CD8-positive, alpha-beta memory T cell (primary cell): ENCODE measurements at places on chromosomes 4 and X.
A peak's percentile ranks its signal among the peaks of the same experiment; 100 is the strongest.

DNA sequence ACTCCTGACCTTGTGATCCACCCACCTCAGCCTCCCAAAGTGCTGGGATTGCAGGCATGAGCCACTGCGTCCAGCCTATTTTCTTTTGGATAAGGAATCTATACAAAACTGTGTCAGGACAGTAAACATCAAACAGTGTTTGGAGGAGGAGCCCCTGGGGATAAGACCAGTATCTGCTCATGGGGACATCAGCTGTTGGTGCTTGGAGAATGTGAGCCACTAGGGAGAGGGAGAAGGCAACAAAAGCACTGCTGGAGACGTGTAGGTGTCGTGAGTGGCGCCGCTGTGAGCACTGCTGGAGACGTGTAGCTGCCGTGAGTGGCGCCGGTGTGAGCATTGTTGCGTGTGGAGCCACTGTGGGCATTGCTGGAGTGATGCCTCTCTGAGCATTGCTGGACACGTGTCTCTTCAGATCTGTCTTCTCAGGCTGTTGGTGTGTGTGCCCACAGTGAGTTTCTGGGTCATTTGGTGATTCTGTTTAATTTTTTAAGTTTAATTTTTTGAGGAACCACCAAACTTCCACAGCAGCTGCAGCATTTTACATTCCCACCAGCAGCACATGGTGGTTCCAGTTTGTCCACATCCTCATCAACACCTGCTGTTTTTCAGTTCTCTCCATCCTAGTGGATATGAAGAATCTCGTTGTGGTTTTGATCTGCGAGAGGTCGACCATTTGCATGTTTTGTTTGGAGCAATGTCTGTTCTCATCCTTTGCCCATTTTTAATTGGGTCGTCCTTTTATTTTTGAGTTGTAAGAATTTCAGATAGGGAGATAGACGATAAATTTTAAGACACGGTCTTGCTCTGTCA is 19.0 kb downstream of the DGKQ start:
- no peak for DNase-seq

DNA sequence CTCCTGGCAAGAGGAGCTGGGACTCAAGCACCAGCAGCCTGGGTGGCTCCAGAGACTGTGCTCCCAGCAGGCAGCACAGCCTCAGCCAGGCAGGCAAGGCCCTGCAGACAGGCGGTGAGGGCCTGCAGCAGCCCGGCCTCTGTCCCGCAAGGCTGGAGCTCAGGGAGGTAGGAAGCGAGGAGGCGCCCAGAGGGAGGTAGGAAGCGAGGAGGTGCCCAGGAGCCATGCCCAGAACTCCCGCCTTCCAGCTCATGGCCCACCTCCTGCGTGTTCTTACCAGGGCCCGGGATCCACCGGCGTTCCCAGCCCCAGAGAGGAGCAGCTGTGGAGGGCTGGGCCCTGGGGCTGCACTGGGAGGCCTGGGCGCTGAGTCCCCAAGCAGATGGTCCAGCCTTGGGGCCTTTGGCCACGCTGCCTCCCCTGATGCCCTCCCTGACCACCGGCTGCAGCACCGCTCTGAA is 133.1 kb downstream of the HMX1 start:
- DNase-seq = no peak

DNA sequence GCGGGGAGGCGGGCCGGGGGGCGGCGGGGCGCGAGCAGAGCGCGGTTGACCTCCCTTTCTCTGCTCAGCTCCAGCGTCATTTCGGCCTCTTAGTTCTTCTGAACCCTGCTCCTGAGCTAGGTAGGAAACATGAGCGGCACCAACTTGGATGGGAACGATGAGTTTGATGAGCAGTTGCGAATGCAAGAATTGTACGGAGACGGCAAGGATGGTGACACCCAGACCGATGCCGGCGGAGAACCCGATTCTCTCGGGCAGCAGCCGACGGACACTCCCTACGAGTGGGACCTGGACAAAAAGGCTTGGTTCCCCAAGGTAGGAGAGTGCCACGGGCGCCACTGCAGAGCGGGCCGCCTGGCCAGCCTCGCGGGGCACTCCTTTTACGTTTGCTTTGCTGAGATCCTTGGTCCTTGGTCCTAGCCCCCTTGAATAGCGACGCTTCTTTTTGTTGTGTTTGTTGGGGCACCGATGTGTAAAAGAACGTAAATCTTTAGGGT is at the start of gene HTATSF1:
Gene HTATSF1, plus strand, starts transcription at position 37 of the 497 bp plus-strand sequence. Its CDS starts 93 bp downstream, at position 130.
- no peak for DNase-seq

DNA sequence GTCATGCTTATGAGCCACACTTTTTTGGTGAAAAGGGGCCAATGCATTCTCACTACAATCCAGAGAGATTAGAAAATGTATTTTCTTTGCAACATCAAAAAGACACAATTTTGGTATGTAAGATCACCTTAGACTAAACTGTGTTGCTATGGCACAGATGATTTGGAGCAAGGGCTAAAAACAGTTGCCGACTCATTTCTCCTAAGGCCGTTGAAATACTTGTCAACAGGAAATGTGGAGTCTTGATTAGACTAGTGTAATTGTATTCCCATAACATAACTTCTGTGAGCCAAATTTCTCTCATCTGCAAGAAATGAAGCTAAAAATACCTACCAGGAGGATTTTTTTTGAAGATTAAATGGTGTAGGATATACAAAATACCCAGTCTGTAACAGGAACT is 2547.7 kb downstream of the ARAP2 start:
- DNase-seq = no peak

DNA sequence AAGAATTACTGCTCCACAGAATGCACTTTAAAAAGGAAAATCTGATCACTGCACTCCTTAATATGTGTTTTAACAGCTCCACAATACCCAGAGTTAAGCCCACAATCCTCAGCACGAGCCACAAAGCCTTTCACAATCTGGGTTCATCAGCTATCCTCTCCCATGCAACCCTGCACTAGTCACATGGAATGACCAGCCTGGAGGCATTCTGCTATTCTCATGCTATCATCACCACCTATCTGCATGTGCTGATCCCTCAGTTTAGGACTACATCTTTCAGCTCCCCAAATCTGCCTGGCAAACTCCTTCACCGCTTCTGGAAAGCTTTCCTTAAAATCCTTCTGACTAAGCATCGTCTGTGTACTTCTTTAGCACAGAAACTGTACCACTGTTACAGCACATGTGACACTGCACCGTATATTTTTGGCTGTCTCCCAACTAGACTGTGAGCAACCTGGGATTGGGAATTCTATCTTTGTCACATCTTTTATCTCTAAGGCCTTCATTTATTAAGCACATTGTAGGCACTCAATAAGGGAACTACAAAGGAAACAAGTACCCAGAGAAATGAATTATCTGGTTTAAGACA is 18.3 kb upstream of the EIF1AX start:
- no peak for DNase-seq

GRCh38 chr4:104352211-104352610 is 142.5 kb downstream of the CXXC4 start:
- DNase-seq = no peak

DNA sequence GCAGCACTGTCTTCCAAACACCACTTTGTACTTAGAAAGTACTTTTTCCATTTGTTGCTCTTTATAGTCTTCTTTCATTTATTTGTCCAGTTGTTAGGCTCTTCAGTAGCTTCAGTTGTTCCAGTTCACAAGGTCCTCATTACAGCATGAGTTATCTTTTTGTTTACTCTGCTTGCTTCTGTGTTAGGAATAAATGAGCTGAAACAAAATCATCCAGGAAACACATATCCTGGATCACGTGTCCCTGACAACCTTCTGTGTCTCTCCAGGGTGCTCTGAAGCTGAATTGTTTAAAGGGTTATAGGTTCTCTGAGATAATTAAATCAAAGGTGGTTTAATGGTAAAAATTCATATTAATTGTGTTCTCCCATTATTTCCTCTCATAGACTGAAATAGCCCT is 19.9 kb upstream of the KLHL8 start:
- DNase-seq = no peak

DNA sequence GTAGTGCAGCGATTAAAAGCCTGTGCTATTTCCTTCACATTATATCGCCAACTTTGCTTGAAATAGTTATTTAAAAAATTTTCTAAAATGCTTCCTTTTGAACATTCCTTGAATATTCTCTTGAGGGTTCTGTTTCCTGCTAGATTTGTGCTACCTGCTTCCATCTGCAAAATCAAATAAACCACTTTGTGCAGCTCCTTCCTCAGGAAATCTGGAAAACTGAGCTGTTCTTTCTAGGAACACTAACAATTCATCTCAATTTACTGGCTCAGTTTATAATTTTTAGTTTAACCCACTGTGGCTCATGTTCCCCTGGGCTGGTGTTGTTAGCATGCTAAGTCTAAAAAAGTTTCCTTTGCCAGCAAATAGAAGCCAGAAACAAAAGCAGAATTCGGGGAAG is 88.1 kb upstream of the LCORL start:
- no peak for DNase-seq

- no peak for DNase-seq
Measured at GRCh38 chr4:183492791-183493222, 12.1 kb upstream of the ING2 start.

DNA sequence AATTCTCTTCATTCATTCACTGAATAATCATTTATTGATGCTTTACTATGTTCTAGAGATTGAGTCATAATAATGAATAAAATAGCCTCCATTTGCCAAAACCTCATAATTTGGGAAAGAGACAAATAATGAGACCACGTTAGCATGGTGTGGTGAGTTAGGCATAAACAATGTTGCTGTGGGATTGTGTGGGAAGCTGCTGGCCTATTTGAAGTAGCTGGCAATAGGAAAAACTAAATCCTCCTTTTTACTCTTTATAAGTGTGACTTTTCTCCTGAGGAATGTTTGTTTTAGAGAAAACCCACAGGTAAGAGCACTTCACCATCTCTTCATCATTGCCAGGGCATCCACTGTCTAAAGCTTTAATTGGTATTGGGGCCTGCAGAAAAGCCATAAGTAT is 95.3 kb downstream of the AREG start:
- DNase-seq = no peak

- DNase-seq = no peak
Measured at GRCh38 chrX:446245-446644, 59.5 kb upstream of the PPP2R3B start.

- DNase-seq = no peak
Measured at GRCh38 chrX:154298312-154298711, 2.7 kb downstream of the TKTL1 start.

DNA sequence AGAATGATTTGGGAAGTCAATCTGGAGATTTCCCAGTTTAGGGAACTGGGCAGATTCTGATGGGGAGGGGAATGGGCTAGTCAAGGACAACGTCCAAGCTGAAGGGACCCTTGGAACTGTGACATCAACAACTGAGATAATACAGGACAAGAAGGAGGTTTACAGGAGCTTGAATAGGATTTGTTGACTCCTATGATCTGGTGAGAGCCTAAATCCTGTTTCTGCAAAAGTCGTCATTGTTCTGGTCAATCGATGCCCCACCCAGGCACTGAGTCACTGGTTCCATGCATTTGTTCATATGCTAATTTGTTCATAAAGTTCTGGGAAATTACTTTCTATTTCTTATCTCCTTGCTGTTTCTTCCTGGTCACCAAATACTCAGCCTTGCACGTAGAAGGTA is 15.3 kb upstream of the PDGFRA start:
- DNase-seq = no peak

GRCh38 chrX:153622661-153623309 is 23.8 kb upstream of the CCNQ start:
- DNase-seq = no peak

GRCh38 chrX:153521034-153521433 is 3.6 kb downstream of the ATP2B3 start:
- no peak for DNase-seq

DNA sequence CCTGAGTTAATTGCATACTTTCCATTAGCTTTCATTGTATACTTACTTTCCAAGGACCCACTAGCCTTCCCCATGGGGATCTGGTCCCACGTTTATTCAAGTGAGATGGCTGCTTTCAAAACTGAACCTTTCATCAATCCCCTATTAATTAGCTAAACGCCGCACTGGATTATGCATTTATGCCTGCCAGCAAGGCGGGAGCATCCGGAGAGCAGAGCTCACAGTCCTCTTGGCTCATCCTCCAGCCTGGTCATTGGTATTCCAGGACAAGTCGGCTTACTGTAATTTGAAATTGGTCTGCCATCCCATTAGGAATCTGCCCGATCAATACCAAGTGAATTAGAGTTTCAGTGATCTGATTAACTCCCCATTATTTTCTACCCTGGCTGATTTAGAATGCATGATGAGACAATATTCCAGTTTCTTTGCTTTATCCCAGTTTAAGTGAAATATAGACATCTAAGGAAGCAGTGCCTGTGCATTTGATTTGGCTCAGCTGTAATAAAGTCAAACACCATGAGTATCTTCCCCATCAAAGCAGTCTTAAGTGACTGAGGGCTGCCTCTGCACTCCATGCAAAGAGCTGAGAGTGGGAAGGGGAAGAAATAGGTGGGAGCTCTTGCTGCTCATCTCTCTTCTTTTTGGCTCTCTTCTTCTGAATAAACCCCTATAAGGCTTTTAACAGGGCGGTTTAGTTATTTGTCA is 411.4 kb downstream of the GPAT3 start:
- no peak for DNase-seq

DNA sequence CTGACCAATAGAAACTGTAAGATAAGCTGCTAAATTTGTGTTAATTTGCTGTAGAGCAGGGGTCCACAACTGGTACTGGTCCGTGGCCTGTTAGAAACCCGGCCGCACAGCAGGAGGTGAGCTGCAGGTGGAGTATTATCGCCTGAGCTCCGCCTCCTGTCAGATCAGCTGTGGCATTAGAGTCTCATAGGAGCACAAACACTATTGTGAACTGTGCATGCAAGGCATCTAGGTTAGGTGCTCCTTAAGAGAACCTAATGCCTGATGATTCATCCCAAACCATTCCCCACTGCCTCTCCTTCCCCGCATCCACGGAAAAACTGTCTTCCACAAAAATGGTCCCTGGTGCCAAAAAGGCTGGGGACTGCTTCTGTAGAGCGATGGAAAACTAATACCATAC is 19.7 kb downstream of the FBXW7 start:
- DNase-seq = no peak

- DNase-seq = no peak
Measured at GRCh38 chr4:35649778-35650177, 594.5 kb downstream of the ARAP2 start.

DNA sequence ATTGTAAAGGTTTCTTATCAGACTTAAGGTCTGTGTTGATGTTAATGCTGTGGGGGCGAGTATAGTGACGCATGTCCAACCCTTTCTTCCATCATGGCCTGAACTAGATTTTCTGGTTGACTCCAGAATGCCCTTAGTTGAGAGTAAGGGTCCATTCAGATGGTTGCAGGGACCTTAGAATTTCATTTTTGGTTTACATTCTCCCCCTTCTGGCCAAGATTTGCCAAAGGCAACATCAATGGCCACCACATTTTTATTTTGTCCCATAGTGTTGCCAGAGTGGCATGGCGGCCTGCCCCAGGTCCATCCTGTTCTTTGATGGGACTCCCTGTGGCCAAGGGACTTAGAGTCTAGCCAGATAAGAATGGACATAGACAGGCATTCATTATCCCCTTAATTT is 368.5 kb downstream of the GPM6A start:
- no peak for DNase-seq

DNA sequence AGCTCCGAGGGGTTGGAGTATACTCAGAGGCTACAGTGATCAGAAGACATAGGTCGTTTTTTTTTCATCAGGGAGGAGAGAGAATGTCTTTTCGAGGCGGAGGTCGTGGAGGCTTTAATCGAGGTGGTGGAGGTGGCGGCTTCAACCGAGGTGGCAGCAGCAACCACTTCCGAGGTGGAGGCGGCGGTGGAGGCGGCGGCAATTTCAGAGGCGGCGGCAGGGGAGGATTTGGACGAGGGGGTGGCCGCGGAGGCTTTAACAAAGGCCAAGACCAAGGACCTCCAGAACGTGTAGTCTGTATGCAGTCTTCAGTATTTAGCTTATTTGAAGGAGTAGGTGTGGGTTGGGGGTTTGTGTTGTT is 500 bp downstream of the GAR1 start:
- peak; percentile 66 for DNase-seq

GRCh38 chr4:88207171-88207570 is 48.7 kb upstream of the ABCG2 start:
- no peak for DNase-seq
